ENCODE measurements at places on chromosomes 6 and 20.

DNA sequence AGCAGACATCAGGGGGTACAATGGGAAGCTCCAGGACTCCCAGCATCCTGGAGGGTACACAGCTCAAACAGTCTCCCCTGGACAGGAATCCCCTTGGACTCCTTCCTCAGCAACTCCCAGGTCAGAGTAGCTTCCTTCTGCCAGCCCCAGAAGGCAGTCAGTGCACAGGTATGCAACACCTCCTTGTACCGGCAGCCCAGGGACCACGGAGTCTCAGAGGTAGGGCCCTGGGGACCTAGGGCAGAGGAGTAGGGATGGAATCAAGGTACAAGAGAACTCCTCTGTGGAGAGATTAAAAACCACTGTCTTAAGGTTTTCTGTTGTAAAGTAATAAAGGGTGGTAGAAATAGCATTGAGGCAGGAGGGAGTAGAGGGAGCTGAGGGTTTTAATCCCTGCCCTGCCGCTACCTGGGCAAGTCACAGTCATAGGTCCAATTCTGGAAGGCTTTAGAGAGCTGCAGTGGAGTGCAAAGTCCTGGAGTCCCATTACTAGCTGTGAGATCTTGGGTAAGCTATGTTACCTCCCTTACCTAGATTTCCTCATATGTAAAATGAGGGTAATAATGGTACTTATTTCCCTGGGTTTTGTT, 7.5 kb downstream of the TP53TG5 start:
- DNase-seq = no peak

DNA sequence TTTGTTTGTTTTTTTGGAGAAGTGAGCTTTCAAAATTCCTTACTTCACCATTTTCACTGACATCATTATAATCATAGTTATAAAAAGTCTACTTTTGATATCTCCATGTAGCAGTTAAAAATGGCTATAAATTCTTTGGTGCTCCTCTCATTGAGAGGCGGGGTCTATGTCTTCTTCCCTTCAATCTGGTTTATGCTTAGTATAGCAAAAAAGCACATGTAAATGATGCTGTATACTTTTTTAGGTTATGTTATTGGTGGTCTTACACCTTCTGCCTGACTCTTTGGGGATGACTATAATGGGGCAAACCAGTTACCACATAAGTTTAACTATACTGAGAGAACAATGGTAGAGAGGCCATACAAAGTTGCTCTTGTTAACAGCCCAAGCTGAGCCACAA, 289.6 kb downstream of the EPM2A start:
- no peak for DNase-seq

- no peak for DNase-seq
Observed at GRCh38 chr20:60728705-60729104, 523.4 kb upstream of the CDH4 start.

- DNase-seq = no peak
Observed at GRCh38 chr6:57268294-57268640, 46.2 kb upstream of the RAB23 start.

GRCh38 chr20:568097-568652, 24.6 kb upstream of the CSNK2A1 start:
- no peak for DNase-seq

GRCh38 chr20:64102647-64103354, 4.6 kb downstream of the NPBWR2 start:
- DNase-seq = no peak

- peak; percentile 74 for DNase-seq
Observed at GRCh38 chr6:46170357-46171289, at the start of gene ENPP5. Gene ENPP5, minus strand, starts transcription at chr6:46170980. Its CDS starts 2,718 bp downstream, at chr6:46168262.

- DNase-seq = peak; percentile 53
Observed at GRCh38 chr6:158803733-158804143, 15.4 kb downstream of the EZR start.

DNA sequence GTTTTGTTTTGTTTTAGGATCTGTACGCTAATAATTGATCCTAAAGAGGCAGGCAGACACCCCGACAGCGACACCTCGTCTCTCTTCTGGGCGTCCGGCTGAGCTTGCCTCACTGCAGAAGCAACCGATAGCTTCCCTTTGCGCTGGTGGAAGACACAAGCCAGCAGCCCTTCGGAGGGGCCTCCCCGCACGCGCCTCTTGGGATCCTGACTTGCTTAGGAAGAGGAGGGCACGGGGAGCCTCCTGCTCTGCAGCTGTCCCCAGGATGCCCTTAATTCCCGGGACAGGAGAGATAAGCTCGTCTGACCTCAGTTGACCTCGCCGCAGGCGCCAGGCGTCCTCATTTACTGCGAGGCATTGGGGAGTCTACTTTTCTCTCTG, 94.0 kb downstream of the CD83 start:
- peak; percentile 50 for DNase-seq

- DNase-seq = no peak
Observed at GRCh38 chr6:134622382-134623173, 304.7 kb upstream of the SGK1 start.
